WTC11 (cell line): ENCODE measurements at places on chromosomes 1 and 21.

DNA sequence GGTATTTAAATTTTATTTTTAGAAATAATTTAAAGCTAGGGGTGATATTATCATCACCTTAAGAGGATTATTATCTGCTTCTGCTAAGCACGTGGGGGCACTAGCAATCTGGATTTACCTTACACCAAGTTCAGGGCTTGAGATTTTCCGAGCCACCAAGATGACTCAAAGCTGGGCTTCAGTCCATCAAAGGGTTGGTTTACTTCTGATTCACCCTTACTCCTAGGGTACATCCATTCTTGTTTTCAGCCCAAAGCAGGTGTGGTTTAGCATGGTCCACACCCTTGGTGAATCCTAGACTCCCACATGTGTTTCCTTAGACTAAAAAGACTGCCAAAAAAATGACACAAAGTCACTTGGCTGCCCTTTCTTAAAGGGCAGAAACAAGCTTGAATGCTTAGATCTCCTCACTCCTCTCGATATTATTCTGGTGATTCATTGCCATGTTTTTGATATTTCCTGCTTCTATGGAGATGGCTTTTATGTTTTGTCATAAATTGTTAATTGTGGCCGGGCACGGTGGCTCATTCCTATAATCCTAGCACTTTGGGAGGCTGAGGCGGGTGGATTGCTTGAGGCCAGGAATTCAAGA lies 9.8 kb upstream of the PRSS38 start:
- H3K4me3 ChIP-seq = no peak overlapping the region
- H3K27ac ChIP-seq = no peak overlapping the region
- H3K4me1 ChIP-seq = no peaks in the 10 kb centered on the region
- H3K36me3 ChIP-seq = no peaks in the 10 kb centered on the region
- no peak for DNase-seq

DNA sequence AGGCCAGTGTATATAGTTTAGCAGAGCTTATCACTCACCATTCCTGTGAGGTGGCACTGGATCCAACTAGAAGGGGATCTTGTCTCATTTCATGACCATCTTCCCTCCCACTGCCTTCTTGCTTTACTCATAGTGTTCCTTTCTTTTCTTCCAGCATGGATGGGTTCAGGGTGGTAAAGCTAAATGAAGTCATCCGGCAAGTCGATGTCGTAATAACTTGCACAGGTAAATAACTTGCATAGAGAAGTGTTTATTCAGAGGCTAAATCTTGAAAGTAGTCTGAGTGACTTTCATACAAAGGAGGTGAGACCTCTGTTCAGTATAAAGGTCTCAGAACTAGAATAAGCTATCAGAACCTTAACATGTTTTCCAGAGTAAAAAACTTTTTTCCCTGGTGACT lies 16.6 kb upstream of the STRIP1 start:
- no peak overlapping the region for H3K4me3 ChIP-seq
- no peak for DNase-seq
- H3K4me1 ChIP-seq = no peaks in the 10 kb centered on the region
- no peak overlapping the region for H3K27ac ChIP-seq
- no peaks in the 10 kb centered on the region for H3K27me3 ChIP-seq

- H3K4me3 ChIP-seq = no peak overlapping the region
- no peaks in the 10 kb centered on the region for H3K27me3 ChIP-seq
- H3K4me1 ChIP-seq = peaks cover 38% of the 10 kb centered on the region
- no peak overlapping the region for H3K27ac ChIP-seq
- no peak for DNase-seq
- H3K36me3 ChIP-seq = no peaks in the 10 kb centered on the region
Measured at GRCh38 chr1:21295002-21295401, 4.7 kb upstream of the ECE1 start.

DNA sequence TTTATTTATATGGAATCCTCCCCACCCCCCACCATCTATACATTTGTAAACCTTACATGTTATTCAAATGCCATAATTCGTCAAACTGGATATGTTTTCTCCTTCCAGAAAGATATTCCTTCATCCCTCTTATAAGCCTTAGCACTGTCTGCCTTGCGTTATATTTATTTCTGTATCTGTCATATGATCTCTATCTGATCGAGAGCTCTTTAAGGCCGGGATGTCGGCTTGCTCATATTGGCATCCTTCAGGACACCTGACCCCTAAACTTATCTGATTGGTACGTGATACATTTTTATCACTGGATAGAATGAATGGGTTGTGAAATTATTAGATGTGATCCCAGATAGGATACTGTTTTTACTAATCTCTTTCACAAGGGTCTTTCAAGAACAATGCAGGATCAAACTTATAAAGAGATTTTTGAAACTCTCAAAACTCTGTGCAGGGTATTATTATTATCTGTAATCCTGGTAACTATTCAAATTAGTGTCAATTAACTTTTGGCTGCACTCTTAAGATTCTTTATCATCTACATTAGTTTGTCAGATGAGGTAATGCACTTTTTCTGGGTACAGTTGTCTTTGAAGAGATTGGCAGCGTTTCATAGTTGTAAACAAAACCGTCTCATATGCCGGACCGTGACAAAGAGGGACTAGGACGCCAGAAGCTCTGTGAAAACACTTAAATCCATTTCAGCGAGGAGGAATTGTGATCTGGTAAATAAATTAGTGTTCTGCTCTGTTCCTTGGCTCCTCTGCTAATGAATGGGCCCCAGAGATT lies 152.0 kb downstream of the KIF26B start:
- peaks cover 2% of the 10 kb centered on the region; the same call in 1 of the 2 replicates for H3K27me3 ChIP-seq
- H3K4me1 ChIP-seq = peaks cover 13% of the 10 kb centered on the region
- no peak overlapping the region for H3K27ac ChIP-seq
- H3K36me3 ChIP-seq = no peaks in the 10 kb centered on the region
- DNase-seq = no peak
- no peak overlapping the region for H3K4me3 ChIP-seq

DNA sequence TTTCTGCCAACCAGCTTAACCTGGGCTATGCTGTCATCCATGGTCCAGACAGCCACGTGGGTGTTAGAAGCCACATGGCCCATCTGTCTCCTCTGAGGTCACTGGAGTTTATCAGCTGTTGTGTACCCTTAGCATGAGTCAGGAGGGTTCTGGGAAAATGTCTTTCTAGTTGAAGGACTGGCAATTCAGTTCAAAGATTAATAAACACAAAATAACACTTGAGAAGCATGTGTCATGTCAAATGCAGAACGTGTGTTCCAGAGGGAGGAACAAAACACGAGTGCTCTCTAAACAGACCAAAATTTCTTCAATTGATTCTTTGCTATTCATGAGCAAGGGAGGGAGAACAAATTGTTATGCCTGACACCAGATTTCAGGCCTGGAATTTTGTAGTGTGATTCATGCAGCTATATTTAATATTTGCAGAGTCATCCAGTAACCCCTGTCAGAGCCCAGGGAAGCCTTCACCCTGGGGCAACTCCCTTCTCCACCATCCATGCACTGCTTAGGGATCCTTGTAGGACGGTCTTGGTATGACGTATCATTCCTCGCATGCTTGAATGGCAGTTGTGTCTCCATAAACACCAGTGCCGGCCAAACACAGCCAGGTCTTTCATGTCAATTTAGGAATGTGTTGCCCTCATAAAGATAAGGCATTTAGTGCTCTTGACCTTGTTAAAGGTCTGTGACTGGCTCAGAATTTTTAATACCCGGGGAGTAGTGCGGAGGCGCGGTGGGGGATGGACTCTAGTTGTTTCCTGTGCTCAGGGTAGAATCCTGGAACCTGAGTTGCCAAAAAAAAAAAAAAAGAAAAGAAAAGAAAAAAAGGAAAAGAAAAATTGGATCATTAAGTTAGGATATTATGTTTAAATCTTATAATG lies 27.7 kb upstream of the DYRK1A start:
- no peaks in the 10 kb centered on the region for H3K27me3 ChIP-seq
- H3K27ac ChIP-seq = no peak overlapping the region
- DNase-seq = no peak
- H3K4me3 ChIP-seq = no peak overlapping the region
- H3K36me3 ChIP-seq = no peaks in the 10 kb centered on the region

DNA sequence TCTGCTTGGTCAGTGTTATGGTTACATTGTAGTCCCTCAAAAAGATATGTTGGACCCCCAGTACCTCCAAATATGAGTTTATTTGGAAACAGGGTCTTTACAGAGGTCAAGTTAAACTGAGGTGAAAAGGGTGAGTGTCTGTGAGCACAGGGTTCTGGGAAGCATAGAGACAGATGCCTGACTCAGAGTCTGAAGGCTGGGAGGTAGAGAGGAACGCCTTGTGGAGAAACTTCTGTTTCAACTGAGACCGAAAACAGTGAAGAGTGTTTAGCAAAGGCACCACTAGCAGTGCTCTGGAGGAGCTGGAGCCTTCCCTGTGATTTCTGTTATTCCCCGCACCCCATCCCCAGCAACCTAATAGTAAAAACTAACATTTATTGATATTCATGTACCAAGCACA lies 65.2 kb upstream of the LRRC8D start:
- no peak for DNase-seq
- H3K36me3 ChIP-seq = no peaks in the 10 kb centered on the region
- no peak overlapping the region for H3K27ac ChIP-seq

DNA sequence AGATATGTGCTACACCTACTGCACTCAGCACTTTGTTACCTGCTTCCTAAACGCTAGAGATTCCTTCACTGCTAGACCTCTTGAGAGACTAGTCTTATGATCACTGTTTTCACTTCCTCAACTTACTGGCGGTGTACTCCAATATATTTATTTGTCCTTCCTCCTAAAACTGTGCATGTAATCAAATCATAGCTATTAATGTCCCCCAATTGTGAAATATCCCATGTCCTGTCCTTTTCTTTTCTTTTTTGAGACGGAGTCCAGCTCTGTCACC lies 3.4 kb downstream of the SOAT1 start:
- no peak for DNase-seq
- no peak overlapping the region for H3K4me3 ChIP-seq
- H3K36me3 ChIP-seq = no peaks in the 10 kb centered on the region

- peaks cover 10% of the 10 kb centered on the region for H3K36me3 ChIP-seq
- peak overlapping the region; percentile 83 for H3K4me3 ChIP-seq
- H3K4me1 ChIP-seq = peaks cover 28% of the 10 kb centered on the region
- H3K27me3 ChIP-seq = peaks cover 25% of the 10 kb centered on the region
- peak overlapping the region; percentile 83; the same call in 1 of the 2 replicates for H3K27ac ChIP-seq
- DNase-seq = no peak
Measured at GRCh38 chr1:2523891-2524609, 2.3 kb downstream of the PANK4 start.

DNA sequence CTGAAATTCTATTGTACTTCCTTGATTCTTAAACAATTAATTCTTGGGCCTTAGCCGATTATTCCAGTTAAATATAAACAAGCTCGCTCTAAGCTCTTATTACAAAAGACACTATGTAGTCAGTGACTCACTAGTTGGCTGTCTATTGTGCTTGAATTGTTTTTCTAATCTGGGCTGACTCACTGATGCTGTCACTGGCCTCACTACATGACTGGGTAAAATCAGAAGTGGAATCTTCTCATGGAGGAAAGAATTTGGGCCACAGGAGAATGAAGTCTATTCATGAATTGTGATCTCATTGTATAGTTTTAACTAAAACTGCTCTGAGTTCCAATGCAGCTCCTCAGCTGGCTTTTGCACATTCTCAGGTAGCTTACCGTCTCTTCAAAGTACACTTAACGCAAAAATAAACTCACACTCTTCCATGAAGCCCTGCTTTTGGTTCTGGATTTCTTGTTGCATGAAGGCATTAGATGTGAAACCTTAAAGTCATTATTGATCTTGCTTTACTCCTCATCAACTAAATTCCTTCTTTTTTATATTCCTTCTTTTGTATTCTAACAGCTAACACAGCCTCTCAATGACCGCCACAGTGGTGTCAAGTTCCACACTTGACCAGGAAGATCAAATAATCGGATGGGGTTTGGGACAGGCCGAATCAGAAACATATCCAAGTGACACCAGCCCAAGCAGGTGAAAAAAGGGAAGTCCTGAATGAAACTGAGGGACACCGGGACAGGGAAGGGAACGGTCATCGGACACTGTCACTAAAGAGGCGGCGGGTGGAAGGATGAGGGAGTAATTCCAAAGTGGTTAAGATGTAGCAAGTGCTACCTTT lies 80.9 kb upstream of the LBR start:
- no peak overlapping the region for H3K4me3 ChIP-seq
- no peaks in the 10 kb centered on the region for H3K27me3 ChIP-seq
- H3K4me1 ChIP-seq = peaks cover 29% of the 10 kb centered on the region
- DNase-seq = no peak
- peaks cover 39% of the 10 kb centered on the region for H3K36me3 ChIP-seq
- H3K27ac ChIP-seq = peak overlapping the region; percentile 87

DNA sequence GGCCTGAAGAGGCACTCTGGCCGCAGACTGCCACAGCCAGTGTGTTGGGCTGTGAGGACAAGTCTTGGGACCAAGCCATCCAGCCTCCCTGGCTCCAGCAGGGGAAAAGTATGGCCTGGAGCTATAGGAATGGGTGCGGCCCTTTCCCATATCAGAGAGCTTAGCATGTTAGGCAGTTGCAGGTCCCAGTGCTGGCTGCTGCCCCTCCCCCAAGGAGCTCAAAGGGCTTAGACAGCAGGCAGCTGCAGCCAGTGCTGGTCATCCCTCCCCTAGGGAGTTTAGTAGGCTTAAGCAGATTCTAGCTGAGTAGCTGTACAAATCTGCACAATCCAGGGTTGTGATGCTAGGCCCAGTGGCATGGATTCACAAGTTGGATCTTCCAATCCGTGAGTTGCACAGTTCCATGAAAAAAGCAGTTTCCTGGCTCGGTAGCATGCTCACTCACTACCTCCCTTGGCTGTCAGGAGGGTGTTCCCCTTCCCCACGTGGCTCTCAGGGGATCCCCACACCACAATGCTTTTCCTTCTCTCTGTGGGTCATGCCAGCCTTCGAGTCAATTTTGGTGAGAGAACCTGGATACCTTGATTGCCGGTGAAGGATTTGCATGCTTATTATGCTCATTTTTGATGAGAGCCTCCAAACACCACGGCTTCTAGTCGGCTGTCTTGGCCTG lies 1490.8 kb downstream of the BRINP3 start:
- peaks cover 11% of the 10 kb centered on the region for H3K4me1 ChIP-seq
- H3K27ac ChIP-seq = no peak overlapping the region
- no peak overlapping the region for H3K4me3 ChIP-seq
- DNase-seq = peak; percentile 21
- no peaks in the 10 kb centered on the region for H3K36me3 ChIP-seq
